ENCODE measurements at places on chromosomes 5 and 9. TPM values are rescaled to one million over a fixed set of nuclear protein-coding genes. Genes with fewer than 3 reads are reported as not detected.

DNA sequence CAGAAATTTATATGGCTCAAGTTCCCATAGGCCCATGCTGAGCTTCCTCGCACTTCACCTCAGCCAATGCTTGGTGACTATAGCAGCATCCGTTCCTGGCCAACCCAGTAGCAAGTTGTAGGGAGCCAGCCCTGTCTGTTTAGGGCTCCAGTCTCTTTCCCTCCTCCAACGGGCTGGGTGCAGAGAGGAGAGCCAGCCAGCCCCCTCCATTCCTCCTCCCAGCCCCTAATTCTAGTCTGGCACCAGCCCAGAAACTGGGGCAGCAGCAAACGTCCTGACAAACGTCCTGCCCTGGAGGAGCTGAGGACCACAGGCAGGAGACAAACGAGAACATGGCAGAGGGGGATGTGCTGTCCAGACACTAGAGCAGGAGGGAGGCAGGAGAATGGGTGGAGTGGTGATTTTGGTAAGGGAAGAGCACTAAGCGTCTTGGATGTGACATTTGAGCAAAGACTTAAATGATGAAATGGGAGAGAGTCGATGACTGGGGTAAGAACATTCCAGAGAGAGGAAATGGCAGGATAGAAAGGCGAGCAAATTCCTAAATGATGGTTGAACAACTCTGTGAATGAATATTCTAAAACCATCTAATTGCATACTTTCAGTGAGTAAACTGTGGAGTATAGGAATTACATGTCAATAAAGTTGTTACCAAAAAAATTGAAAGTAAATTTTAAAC is 222.5 kb upstream of the DAPK1 start:
- DNase-seq, result no peak

DNA sequence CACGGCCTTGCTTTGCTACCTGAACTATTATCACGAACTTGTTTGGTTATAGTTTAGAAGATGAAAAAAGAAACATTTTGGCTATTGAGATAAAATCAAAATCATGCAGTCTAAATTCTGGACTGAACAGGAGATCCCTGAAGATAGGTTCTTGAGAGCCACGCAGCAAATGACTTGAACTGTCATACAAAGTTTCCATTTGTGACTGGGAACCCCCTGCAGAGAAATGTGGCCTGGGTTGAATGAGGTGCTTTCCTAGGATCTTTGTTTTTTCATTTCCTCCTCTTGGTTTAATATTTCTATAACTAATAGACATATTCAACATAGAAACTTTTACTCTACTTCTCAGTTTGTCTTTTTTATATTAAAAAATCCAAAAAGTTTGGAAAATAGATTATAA is 184.7 kb upstream of the TRPM3 start:
- no peak for DNase-seq

DNA sequence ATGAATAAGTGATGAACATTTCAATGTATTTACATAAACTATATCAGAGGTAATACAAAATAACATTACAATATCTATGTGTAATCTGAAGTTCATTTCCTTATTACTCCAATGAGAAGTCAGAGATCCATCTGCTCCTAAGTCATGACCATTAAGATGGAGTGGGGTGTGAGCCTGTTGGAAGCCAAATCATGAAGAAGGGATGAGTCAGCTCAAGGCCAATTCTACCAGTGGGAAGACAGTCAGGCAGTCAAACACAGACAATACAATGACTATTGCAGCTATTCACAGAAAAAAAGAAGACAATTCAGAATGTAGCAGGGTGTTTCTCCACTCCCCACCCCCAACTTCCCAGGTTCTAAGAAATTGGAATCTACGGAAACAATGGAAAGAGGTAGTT is 155.0 kb downstream of the NFIB start:
- no peak for DNase-seq

- no peak for DNase-seq
Observed at GRCh38 chr9:84759804-84760203, 90.3 kb downstream of the NTRK2 start.

- no peak for DNase-seq
Observed at GRCh38 chr5:31124026-31124425, 69.5 kb upstream of the CDH6 start.

DNA sequence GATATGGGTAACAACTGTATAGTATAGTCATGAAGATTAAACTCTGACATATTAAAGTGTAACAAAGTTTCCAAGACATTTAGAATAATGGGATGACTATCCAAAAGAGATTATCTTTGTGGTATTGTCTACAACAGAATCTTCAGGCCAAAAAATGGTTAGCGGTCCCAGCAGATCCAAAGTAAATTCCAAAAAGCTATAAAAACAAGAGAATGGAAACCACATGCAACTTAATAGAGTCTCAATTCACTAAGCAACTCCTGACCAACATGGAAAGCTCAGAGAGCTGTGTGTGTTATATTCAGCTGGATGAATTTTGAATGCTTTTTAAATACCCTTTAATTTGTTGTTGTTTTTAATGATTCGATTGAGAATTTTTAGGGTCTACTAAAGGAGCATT is 688.2 kb downstream of the CETN3 start:
- DNase-seq, result no peak

GRCh38 chr5:166788050-166788449 is 1503.4 kb upstream of the WWC1 start:
- peak; percentile 65 for DNase-seq

DNA sequence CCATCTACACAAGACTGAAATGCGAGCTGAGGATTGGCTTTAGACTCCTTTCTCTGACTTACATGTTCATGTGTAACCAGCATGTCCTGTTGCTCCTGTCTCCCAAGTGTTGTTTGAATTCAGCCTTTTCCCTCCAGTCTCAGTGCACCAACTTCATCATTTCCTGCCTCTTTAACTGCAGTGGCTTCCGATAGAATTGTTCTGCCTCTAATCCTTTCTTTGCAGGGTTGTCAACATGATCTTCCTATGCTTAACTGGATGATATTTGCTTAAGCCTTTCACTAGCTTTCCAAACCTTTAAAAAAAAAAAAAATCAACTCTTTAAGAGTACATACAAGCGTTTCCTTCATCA is 6.7 kb upstream of the FYB1 start:
- no peak for DNase-seq

GRCh38 chr5:172591636-172592035 is 49.4 kb upstream of the NEURL1B start:
- DNase-seq, result no peak

- DNase-seq, result no peak
Observed at GRCh38 chr9:116927726-116928125, 240.6 kb downstream of the TRIM32 start.

DNA sequence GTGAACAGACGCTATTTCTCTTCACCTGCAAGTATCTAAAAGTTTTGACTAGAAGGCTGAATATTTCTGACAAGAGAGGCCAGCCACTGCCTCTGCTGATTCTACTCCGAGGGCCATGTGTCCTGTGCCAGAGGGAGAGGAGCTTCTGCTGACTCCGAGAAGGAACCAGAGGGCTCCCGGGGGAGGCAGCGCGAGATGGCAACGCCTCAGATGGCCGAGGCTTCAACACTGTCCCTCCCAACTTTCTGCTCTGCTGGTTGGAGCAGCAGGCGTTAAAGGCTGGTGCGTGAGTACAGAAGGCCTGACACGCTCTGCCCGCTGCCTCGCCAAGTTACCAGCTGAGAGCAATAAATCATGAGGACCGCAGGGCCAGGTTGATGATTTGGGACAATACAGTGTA is 178.8 kb downstream of the GAPVD1 start:
- no peak for DNase-seq

DNA sequence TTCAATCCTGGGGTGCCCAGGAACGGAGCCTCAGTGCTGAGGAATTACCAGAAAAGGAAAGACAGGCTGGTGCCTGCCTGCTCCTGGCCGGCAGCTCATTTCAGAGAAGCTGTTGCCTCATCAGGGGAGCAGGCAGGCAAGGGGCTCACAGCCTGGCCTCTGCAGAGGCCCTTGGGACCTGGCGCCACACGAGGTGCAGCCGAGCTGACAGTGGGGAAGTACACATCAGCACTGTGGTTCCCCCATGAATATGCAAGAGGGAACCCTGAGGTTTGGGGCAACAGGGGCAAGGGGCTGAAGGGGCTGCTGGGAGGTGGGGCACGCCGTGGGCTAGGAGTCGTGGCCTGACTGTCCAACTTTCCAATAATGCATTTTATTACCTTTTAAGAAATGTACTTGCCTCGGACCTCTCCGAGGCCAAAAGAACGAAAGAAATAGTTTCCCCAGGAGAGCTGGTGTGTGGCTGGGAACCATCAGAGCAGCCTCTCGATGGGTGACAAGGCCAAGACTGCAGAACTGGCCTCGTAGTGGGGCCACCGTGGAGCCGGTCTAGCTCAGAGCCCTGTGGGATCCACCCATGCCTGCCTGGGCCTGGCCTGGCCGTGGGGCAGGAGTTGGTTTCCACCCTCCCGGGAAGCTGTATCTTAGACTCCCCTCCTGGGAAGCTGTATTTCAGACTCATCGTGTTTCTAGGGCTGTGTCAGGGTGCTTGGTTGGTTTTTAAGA is 198.6 kb downstream of the PAX5 start:
- no peak for DNase-seq

DNA sequence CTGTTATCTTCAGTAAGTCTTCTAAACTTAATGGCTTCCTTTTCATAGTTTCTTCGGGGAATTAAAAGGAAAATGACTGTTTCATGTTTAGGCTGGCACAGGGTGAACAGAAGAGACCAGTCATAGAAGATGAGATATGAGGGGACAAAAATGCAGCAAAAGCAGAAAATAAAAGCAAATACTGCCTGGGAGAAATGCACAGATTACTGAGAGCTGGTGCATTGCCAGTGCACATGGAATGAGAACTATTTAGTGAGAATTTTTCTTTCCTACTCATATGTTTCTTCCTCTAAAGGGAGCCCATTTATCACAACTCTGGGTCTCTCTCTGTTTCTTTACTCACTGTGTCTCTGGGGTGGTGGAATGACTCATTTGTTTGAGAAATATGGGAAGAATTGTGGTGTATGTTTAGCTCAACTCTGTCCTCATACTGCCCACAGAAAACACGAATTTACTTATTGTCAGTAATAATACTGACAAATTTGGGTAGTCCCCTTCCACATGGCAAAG is 25.9 kb upstream of the ANKRD55 start:
- peak; percentile 99 for DNase-seq

DNA sequence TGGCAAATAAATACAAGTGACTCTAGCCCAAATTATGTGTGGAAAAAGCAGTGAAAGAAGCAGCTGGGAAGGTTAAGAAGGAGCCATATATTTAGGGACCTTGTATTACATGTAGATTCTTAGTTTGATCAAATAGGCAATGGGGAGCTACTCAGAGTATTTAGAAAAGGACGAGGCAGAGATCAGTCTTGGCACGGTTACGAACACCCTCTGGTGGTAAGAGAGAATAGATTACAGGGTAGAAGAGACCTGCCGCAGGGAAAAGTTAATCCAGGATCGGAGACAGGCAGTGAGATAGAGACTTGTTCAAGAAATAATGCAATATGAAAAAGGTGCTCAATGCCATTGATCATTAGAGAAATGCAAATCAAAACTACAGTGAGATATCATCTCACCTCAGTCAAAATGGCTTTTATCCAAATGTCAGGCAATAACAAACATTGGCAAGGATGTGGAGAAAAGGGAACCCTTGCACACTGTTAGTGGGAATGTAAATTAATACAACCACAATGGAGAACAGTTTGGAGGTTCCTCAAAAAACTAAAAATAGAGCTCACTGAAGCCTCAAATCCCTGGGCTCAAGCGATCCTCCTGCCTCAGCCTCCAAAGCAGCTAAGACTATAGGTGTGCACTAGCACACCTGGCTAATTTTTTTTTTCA is 12.0 kb downstream of the INIP start:
- peak; percentile 61 for DNase-seq

DNA sequence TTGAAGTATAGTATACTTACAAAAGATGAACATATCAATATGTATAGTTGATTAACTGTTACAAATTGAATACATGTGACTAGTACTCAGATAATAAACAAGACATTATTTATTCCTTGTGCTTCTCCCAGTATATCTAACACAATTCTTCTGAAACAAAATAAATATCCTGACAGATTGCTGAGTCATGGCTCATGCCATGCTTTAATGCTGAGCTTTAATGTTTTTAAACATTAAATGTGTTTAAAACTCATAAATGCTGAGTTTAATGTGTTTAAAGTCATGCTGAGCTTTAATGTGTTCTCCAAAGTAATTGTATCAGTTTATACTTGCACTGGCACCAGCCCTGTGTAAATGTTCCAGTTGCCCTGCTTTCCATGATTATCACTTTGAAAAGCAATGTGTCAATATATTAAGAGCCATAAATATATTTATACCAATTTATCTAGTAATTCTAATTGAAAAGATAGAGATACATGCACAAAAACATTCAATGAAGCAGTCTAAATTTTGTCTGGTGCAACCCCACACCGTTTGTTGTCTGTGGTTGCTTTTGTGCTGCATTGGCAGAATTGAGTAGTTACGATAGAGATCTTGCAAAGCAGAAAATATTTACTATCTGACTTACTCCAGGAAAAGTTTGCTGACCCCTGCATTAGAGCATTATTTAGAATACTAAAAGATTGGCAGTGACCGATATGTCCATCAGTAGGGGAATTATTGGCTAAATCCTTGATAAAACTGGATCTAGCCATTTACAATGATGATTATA is 15.7 kb downstream of the KIAA1958 start:
- DNase-seq, result no peak

- no peak for DNase-seq
Observed at GRCh38 chr9:101463397-101463796, 27.8 kb upstream of the ALDOB start.

GRCh38 chr5:142905348-142905747 is 135.2 kb downstream of the ARHGAP26 start:
- no peak for DNase-seq

ECM2 gene
- 13.5 TPM for total RNA-seq

AFAP1L1 gene
- total RNA-seq, result 0.72 TPM

SELENOP gene
- total RNA-seq, result 148 TPM

ARHGEF28 gene
- total RNA-seq, result 13.7 TPM

WDR31 gene
- 3.1 TPM for total RNA-seq

IRX1 gene
- total RNA-seq, result 4.3 TPM

MELK gene
- 12.0 TPM for total RNA-seq

MACIR gene
- 32.0 TPM for total RNA-seq

GAS1 gene
- 436 TPM for total RNA-seq

ARSI gene
- 15.9 TPM for total RNA-seq

TRPM6 gene
- total RNA-seq, result 1.4 TPM

ANGPTL2 gene
- total RNA-seq, result 14.7 TPM

CBY3 gene
- not detected for total RNA-seq

CDK7 gene
- 29.9 TPM for total RNA-seq

UNC5A gene
- not detected for total RNA-seq

USP20 gene
- 27.2 TPM for total RNA-seq
